Activated T-cell treated with anti-CD3 and anti-CD28 coated beads, Interleukin-2, amount 50 U/mL, for 72 hours (primary cell): ENCODE measurements at places on chromosomes 12 and 14. TPM values are rescaled to one million over a fixed set of nuclear protein-coding genes. Genes with fewer than 3 reads are reported as not detected.

DNA sequence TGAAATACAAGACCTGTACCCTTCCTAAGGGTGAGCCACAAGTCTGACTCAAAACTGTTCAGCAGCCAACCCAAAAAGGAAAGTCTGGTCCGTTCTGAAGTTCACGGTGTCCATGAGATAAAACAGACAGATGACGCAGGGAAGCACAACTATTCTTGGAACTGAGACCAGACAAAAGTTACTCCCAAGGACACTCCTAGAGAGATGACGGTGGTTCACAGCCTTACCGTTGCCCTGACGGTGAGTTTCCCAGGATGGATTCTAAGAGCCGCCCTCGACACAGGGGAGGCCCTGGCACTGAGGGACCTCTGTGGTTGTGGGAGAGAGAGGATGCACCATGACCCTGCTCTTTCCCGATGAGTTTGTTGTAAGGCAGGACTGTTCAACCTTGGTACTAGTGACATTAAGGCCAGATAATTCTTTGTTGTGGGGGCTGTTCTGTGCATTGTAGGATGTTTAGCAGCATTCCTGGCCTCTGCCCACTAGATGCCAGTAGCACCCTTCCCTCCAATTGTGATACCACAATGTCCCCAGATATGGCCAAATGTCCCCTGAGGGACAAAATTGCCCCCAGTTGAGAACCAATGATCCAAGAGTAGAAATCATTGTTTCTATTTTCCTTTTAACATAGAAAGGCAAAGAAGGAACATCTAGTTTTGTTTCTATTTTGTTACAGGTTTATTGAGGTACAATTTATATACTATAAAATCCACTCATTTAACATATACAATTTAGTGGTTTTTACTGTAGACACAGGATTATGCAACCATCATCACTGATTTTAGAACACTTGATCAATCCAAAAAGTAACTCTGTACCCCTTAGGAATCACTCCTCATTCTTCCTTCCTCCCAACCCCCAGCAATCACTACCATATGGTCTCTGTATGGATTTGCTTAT lies 23.0 kb downstream of the OR10P1 start:
- DNase-seq = no peak

DNA sequence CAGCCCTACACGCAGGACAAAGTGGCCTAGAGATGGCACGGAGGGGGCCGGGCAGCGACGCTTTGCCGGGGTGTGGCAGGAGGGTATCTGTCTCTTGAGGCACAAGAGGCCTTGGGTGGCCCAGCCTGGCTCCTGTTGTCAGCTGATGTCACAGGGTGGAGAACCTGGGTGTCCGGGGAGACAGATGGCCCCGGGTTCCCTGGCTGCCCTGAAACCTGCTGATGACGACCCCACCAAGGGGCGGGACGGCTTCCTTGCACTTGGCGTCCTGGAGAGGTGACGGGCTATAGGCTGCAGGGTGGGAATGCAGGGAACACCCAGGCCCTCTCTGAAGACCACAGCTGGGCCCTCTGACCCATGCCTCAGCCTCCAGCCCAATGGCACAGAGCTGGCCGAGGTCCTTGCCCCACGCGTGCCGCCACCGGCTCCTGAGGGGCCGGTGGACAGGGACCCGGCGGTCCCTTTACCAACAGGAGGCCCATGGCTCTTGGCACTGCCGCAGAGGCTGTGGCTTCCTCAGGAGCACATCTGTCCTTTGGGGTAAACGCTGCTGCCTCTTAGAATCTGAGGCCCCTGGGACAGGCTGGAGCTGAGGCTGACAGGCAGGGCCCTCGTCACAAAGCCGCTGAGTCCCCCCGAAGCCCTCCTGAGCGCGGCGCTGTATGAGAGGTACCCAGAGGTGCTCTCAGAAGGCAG lies 16.4 kb downstream of the TRMT61A start:
- DNase-seq = no peak

GRCh38 chr14:66076176-66076575 lies 410.0 kb upstream of the CCDC196 start:
- no peak for DNase-seq

DNA sequence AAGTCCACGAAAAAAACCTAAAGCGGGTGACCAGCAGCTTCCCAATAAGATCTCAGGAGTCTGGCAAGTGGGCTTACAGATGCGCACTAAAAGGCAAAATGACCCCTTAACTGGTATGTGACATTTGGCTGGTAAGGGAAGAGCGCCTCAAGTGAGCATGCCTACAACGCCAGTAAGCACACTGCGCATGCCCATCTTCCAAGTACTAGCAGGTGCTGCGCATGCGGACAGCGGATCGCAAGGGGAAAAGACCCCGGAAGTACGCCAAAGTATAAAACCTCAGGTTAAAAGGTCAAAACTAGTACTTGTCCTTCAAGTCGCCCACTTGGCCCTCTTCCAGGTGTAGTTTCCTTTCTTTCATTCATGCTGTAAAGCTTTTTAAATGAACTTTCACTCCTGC lies 518.5 kb upstream of the MDGA2 start:
- no peak for DNase-seq

- no peak for DNase-seq
Observed at GRCh38 chr14:29629839-29630238, 297.8 kb downstream of the PRKD1 start.

The SLC38A1 gene
- total RNA-seq = 265 TPM

The TAMALIN gene
- 10.0 TPM for total RNA-seq

The MYL2 gene
- total RNA-seq = not detected

The NAV3 gene
- not detected for total RNA-seq

DNA sequence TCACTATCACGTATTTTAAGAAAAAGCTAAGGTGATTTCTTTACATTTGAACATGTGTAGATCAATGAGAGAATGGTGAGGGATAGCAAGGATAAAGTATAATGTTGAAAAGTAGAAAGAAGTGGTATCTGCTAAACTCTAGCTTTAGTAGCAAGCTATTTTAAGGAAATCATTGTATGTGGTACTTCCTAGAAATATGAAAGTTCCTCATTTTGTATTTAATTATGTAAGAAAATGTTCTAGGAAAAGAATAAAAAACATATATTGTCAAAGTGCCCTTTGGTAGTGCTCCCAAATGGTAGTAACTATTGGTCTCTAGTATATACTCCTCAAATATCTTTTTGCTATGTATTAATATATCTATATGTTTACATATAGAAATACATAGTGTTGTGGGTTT lies 35.7 kb downstream of the RAB21 start:
- DNase-seq = no peak

GRCh38 chr14:100443603-100444002 lies 120.5 kb downstream of the SLC25A47 start:
- DNase-seq = no peak

DNA sequence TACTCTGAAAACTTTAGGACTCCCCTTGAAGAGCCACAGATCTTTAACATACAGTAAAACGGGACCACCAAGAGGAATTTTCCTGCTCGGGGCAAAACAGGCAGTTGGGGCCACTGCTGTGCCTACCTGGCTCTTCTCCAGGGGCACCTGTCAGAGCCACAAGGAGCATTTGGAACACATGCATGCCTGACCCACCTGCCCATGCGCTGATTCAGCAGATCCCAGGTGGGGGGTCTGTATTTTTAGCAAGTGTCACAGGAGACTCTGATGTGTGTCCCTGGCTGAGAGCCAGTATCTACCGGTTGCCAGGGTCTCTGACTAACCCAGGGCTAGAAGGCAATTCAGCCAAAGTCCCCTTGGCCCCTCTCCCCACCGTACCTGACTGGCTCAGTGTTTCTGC lies 6.5 kb downstream of the CTDSP2 start:
- no peak for DNase-seq

GRCh38 chr14:99479906-99480869 lies at the start of gene SETD3:
SETD3 (minus strand) TSS chr14:99480859; CDS start chr14:99465805, 15,054 bp downstream.
- DNase-seq = peak; percentile 53

- DNase-seq = no peak
Observed at GRCh38 chr12:57188090-57188425, 28.5 kb upstream of the NXPH4 start.

DNA sequence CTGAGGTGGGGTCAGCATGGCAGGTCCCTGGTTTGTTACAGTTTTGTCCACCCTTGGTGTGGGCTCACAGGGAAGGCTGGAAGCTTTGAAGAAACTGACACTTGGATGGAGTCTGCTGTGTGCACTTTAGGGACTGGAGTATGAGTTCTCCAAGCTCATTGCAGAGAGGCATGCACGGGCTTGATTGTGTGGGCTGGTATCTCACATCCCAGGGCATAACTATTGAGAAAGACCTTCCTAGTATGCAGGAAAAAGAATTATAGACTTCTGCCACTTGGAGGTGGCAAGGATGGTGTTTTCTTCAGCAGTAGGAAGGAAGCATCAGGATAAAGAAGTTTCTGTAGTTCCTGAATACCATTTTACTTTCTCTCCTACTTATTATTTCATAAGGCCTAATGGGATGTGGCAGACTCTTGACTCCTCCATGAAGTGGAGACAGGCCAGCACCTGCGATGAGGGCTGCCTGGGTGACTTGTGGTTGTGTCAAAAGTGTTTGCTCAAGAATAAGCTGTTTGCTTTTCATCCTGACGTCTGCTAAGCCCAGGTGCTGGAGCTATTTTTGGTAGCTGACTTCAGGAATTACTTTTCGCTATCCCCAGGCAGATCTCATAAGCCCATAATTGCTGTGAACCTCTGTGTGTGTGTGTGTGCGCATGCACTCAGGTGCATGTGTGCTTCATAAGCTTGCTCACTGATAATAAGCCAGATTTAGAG lies 125.8 kb downstream of the KTN1 start:
- DNase-seq = no peak

- no peak for DNase-seq
Observed at GRCh38 chr12:11174022-11174421, 3.0 kb downstream of the SMIM10L1 start.

The PPP4R4 gene
- total RNA-seq = 6.2 TPM

DNA sequence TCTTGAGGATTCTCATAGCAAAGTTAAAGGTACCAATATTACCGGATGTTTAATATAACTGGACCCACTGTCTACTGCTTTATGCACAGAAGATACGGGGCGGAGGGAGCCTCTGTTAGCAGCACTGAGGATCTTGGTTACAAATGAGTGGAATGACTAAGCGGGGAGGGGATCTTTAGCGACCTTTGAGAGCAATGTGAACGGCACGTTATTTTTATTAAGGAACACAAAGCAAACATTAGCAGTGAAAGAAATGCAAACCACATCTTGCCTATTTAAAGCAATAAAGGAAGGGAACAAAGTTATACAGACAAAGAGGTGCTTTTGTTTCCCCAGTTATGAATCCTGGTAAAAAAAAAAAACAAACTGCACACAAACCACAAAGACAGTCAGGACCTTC lies 27.1 kb upstream of the PRMT8 start:
- DNase-seq = no peak

- DNase-seq = no peak
Observed at GRCh38 chr12:71610031-71610795, 53.4 kb downstream of the ZFC3H1 start.

- peak; percentile 73 for DNase-seq
Observed at GRCh38 chr12:6607751-6608591, 792 bp upstream of the CHD4 start.

DNA sequence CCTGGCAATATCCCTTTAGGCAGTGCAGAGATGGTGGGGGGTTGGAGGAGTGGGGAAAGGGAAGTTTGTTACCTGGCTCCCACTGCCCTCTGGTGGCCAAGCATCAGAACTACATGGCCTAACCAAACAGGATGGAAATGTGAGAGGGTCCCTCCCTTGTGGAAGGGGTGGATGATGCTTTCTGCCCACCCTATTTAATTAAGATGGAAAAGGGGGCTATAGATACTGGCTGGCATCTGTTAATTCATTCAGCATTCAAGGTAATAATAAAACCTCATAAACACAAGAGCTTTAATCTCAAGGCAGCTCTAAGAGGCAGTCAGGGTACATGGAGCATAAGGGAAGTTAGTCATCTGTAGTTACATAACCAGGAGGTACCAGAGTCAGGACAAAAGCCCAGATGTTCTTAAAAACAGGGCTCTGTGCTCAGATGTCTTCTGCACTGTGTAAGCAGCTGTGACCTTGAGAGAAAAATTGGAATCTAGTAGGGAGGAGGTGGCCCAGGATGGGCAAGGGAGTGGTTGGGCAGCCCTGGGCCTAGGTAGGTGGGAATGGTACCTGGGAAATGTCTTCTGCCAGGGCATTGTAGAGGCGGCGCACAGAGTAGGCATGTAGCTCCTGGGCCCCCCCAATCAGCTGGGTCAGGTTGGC lies 4.6 kb downstream of the AP1G2 start:
- DNase-seq = peak; percentile 57

GRCh38 chr12:114096461-114096860 lies 130.3 kb upstream of the RBM19 start:
- DNase-seq = no peak

DNA sequence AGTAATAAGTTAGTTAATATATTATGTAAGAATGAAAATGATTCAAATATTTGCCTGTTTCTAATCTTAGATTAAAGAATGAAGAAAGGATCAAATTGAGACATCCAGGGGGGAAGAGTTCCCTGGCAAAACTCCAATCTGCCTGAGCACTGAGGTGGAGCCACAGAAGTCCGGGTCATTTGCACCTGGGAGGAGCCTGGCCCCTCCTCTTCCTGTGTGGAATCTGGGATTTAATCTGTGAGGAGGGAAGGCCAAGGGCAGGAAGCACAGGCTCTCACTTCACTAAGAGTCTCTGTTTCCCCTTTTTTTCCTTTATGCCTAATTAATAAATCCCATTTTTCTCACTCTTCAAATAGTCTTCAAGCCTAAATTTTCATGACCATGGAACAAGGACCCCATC lies 599.5 kb downstream of the FLRT2 start:
- DNase-seq = no peak

The PPM1A gene
- total RNA-seq = 62.9 TPM

DNA sequence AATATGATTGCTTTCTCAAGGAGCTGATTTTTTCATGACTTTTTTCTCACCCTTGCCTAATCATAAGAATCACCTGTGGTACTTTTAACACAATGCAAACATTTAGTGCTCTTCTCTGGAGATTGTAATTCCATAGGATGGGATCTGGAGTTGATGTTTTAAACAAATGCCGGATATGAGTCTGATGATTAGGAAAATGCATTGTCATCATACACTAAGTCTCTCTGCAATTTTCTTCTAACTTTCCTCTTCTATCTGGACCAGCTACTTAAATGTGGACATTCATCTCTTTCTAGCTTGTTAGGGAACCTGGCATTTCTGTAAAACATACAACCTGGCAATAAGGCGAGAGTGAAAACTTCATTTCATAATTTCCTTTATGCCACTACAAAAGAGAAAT lies 23.5 kb downstream of the PMCH start:
- DNase-seq = no peak

- no peak for DNase-seq
Observed at GRCh38 chr12:131386167-131386521, 324.7 kb upstream of the SFSWAP start.

GRCh38 chr12:63305901-63306875 lies 155.2 kb upstream of the AVPR1A start:
- DNase-seq = no peak

DNA sequence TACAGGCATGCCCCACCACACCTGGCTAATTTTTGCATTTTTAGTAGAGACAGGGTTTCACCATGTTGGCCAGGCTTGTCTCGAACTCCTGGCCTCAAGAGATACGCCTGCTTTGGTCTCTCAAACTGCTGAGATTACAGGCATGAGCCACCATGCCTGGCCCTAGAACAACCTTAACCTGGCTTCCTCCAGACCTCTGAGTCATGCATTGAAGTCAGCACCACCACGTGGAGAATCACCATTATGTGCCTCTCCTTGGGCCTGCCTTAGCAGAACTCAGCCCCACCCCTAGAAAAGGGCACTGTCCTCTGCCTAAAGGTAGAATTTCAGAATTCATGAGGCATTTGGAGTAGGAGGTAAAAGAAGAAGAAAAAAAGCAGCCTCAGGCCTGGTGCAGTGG lies 49.0 kb downstream of the LIMA1 start:
- peak; percentile 32 for DNase-seq
